ENCODE measurements at places on chromosomes 7 and 10. TPM values are rescaled to one million over a fixed set of nuclear protein-coding genes. Genes with fewer than 3 reads are reported as not detected.

Gene SFXN2
- 11.7 TPM for total RNA-seq

Gene EEPD1
- 9.7 TPM for total RNA-seq

Gene GPR26
- total RNA-seq: not detected

Gene ABCB1
- total RNA-seq: 2.4 TPM

Gene CDC14C
- total RNA-seq: not detected

Gene IKZF1
- total RNA-seq: 7.8 TPM

Gene AEBP1
- total RNA-seq: 57.2 TPM

Gene TUBAL3
- 0.16 TPM for total RNA-seq

Gene MCM10
- total RNA-seq: 4.5 TPM

Gene GARIN1A
- total RNA-seq: 0.79 TPM

Gene RAMP3
- 5.7 TPM for total RNA-seq

Gene PROSER2
- 3.2 TPM for total RNA-seq

Gene SP4
- 18.4 TPM for total RNA-seq

Gene NKX6-2
- not detected for total RNA-seq

Gene CPEB3
- total RNA-seq: 7.4 TPM

Gene TAS2R5
- total RNA-seq: 6.5 TPM

Gene AKR1C4
- total RNA-seq: not detected

Gene GIMAP1
- total RNA-seq: 4.9 TPM

Gene MBL2
- not detected for total RNA-seq

Gene RBP3
- not detected for total RNA-seq

Gene MAGI2
- total RNA-seq: 37.4 TPM

Gene CYTH3
- total RNA-seq: 28.9 TPM

Gene GPRIN2
- total RNA-seq: 1.2 TPM

Gene OPN1SW
- total RNA-seq: not detected

Gene NUPR2
- total RNA-seq: 0.79 TPM

Gene ZP3
- total RNA-seq: 0.42 TPM

Gene PLAC9
- 64.9 TPM for total RNA-seq

Gene FAM25A
- total RNA-seq: not detected

Gene TSPAN14
- 26.4 TPM for total RNA-seq

Gene CHN2
- total RNA-seq: 14.5 TPM

Gene ITPRID1
- not detected for total RNA-seq

Gene MYH16
- not detected for total RNA-seq

Gene TRIM50
- total RNA-seq: 0.21 TPM

Gene GJD4
- not detected for total RNA-seq

Gene RNF133
- total RNA-seq: 2.1 TPM

Measured in urinary bladder (tissue), 4 donors.